ENCODE measurements at places on chromosomes 11 and 22.

- no peak for DNase-seq
Measured at GRCh38 chr11:96072592-96072991, 148.7 kb upstream of the MTMR2 start.

DNA sequence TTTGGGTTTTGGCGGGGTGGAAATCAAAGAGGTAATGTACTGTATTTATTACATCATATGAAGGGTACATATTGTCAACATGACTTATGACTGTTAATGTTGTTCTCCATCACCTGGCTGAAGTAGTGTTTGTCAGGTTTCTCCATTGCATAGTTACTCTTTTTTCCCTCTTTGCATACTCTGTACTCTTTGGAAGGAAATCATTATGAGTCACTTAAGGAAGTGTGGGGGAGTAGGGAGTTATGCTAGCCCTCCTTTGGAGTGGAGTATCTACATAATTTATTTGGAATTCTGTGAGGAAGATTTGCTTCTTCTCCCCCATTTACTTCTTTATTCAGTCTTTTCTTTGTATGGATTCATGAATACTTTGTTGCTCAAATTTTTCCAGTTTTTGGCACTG is 3.6 kb upstream of the PGR start:
- no peak for DNase-seq

- no peak for DNase-seq
Measured at GRCh38 chr11:99571094-99571493, 550.3 kb downstream of the CNTN5 start.

- DNase-seq, result no peak
Measured at GRCh38 chr11:58900479-58901420, 38.5 kb upstream of the GLYATL1 start.

DNA sequence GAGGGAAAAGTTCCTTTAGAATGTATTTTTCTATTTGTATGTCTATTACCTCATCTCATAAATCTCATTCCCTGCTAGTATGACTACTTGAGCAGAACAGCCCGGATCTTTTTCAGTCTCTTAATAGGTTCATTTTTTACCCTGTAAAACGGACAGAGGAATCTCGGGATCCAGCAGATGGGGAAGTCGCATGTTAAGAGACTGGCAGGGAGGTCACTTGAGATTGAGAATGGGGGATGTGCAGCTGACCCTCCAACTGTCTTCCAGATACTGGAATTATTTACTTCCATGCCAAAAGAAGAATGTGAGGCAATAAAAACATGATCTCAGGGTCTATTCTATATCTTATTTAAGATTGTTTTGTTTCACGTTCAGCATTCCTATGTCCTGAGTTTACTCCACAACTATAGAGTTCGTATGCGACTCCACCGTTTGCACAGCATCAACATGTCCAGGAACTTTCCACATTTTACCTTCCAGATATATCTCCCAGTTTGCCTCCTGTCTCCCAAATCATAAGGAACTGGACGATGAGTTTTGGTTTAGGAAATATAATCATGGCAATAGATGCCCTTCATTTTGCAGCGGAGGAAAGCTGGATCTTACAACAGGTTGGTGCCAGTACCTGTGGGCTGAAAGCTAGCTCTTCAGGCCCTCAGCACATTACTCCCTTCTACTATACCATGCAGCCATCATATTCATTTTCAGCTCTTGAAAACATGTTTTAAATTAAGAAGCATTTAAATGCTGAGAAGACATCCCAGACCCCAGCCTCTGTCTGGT is 181.5 kb downstream of the MAML2 start:
- no peak for DNase-seq

- DNase-seq, result no peak
Measured at GRCh38 chr22:21032037-21032867, at the start of gene SLC7A4. SLC7A4 (minus strand) TSS chr22:21032561; CDS start chr22:21031812, 749 bp downstream.

DNA sequence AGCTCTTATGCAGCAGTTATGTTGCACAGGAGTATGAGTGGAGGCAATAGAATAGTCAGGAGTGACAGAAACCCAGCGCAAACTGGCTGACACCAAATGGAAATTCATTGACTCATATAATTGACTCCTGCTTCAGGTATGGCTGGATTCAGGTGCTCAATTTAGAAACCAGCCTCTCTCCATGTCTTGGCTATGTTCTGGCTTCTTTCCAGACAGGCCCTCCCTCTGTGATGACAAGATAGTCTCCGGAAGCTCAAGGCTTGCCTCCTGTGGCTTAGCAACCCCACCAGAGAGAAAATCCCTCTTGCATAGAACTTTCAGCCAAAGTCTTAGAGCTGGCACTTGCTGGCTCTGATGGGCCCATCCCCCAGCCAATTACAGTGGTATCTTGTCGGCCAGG is 28.1 kb upstream of the MN1 start:
- no peak for DNase-seq

GRCh38 chr11:6556139-6556949 is 47.1 kb downstream of the RRP8 start:
- DNase-seq, result no peak

- no peak for DNase-seq
Measured at GRCh38 chr22:22944268-22944985, 56.8 kb downstream of the IGLL5 start.

- DNase-seq, result no peak
Measured at GRCh38 chr11:119680541-119681360, 48.2 kb downstream of the NECTIN1 start.

DNA sequence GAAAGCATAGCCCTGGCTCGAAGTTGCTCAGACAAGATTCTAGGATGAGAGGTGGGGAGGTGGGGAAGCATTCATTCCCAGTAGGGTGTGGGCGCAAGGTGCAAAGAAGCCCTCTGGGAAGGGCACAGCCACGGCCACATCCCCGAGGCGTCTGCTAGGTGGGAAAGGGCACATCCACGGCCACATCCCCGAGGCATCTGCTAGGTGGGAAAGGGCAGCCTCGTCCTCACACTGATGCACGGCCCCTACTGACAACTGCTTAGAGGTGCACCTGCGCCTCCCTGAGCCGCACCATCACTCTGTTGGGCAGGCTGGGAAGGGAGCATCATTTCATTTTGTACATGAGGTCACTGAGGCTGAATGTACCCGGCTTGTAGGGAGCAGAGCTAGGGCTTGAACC is 94.6 kb upstream of the PITPNB start:
- no peak for DNase-seq

All from activated CD4-positive, alpha-beta T cell treated with anti-CD3 and anti-CD28 coated beads for 24 hours (primary cell).